Stimulated activated CD8-positive, alpha-beta memory T cell treated with anti-CD3 and anti-CD28 coated beads, Interleukin-15, amount 100 ng/mL, for 1 hour (primary cell): ENCODE measurements at places on chromosomes 2 and 18.

- DNase-seq = no peak
Measured at GRCh38 chr18:55576001-55576400, 12.0 kb downstream of the TCF4 start.

DNA sequence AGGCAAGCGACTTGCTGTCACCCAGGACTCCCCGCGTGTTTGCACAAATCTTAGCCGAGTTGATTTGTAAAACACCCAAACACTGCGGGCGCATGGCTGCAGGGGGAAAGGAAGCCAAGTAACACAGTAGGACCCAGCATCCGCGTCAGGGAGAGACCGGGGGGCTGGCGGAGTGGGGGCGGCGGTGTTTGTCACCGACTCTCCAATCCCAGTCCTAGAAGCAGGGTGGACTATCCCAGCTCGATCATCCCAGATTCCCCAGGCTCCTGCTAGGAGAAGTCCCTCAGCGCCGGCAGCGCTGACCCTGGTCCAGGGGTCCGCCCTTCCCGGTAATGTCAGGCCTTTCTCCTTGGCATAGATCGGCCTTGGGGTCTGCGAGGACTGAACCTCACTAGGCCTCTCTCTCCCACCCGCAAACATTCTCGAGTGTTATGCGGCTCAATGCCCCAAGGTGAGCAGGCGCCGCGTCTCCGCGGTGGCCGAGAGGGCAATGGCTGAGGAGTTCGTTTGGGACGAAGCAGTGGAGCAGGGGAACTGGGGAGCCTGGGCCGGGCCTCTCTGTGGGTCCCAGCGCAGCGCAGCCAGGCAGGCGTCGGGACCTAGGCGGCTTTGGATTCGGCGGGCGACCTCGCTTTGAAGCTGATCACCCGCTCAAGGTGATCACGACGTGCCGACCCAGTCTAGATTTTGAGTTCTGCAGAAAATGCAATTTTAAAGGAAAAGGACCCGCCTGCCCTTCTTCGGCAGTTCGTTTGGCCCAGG, 1.5 kb upstream of the GDF7 start:
- DNase-seq = no peak

DNA sequence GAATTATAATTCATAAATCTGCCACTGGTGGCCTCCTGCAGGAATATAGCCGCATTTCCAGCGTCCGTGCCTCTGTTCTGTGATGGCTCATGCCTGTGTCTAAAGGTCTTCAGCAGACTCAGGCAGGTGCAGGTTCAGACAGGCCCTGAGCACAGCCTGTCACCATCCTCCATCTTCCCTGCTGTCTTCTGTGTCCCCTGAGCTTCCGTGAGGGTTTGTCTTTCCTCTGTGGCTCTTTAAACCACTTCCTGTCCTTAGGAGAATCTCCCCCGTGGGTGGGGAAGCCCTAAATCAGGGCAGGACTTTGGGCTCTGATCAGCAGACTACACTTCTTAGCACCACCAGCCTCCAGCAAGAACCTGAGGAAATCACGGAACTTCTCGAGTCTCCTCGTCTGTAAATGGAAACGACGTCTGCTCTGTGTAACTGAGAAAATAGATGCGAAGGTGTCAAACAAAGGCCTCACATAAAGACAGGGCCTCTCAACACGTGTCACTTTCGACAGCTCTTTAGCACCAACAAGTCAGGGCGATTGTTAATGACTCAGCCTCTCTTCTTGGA, 24.1 kb upstream of the NFATC1 start:
- no peak for DNase-seq

GRCh38 chr2:70115646-70116442, 28.6 kb downstream of the PCBP1 start:
- DNase-seq = no peak

DNA sequence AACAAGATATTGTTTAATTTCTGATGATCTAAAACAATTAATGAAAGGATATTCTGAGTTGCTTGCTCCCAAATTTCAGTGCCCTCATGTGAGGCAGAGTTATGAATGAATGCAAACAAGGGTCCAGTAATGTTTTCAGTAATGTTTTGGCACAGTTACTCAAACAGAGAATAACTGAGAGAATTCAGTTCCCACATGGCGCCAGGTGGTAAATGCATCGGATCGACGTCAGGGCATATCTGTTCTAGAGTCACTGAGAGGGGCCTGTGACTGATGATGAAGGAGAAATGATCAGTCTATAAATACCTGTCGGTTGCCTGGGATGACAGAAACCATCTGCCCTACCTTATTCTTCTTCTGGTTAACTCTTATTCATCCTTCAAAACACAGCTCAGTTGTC, 81.4 kb downstream of the KCNS3 start:
- no peak for DNase-seq

DNA sequence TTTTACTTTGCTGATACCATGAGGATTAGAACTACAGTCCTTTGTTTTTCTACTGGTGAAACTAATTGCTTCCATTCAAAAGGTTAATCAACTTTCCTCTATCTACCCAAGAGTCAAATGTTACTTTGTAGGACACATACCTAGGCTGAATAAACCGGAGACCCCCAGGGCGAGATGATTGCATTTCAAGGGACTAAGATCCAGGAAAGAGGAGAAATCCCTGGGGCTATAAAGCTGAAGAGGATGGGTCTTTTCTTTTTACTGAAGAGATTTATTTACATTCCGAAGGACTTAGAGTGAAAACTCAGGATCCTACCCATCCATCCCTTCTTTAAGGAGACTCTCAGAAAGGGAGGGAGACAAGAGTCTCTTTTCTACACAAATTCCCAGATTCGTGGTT, 331.9 kb downstream of the CDH19 start:
- no peak for DNase-seq

DNA sequence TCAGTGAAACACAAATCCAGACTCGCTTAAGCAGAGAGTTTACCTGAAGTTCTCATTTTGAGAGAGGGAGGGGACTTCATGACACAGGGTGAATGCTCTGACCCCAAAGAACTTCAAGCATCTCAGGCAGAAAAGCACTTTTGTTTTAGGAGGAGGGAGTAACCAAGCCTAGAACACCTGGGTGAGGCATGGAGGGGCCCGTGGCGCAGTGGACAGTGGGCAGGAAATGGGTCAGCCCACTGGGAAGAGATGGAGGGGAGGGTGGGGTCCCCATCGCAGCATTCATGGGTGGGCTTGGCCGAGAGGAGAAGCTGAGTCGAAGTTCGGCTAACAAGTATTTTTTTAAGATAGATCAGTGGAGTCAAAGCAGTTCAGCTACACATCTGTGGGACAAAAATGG, 67.9 kb downstream of the SH3YL1 start:
- no peak for DNase-seq

GRCh38 chr2:39717067-39717466, 51.4 kb downstream of the TMEM178A start:
- no peak for DNase-seq

DNA sequence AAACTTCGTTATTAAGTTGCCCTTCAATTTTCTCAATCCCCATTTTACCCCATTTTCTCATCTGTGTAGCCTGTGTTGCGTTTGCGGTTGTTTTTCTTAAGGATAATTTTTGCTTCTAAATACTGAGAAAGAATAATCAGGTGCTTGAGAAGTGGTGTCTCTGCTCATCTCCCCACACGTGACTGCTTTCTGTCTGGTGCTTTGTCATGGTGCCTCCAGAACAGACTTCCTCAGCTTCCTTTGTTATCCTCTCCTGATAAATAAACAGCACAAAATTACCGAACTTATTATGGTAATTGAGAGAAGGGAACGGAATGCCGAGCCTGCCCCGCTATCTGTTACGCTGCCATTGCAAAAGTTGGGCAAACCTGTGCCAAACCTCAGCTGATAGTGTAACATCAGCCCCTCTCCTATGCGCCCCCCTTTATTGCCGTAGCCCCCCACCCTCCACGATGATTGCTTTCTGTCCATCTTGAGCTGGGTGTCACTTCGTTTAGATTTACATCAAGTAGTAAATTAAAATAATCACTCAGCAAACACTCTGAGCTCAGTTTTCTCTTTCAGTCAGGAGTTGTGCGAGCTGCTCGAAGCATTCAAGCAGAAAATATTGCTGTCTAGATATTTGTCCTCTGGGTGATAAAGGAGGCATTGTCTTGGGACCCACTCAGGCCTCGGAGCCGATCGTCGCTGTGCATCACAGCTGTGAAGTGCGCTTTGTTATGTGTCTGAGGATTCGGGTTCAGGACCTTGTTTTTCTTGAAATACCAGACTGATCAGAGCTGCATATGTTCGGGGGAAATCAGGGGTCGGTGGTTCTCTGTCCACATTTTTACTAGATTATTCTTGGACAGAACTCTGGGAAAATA, 1008.5 kb upstream of the FANCL start:
- no peak for DNase-seq

- DNase-seq = no peak
Measured at GRCh38 chr2:158042245-158042644, 59.4 kb upstream of the UPP2 start.

DNA sequence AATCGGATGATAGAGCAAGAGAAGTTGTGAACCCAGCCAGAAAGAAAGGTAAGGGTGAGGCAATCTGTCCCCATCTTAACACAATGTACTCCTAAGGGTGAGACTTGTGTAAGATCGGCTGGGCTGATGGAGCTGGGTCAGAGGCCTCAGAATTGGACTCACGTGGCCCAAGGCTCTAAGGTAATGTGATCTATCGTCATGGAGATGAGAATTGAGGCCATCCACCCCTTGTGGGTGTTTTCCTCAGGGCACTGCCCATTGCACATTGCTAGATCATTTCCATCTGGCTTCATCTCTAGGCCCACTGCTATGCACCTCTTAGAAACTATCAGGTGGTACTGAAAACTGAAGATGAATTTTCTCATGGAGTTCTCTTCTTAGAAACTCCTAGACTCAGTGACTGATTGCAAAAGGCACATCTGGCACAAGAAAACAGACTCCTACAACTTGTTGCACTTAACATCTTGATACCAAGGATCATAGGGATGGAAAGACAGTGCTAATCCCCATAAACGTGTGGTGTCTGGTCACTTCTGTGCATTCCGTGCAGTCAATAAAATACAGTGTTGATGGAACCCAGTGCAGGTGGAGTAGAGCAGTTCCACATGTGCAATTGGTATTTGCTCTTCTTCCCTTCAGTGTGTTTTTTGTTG, 228.9 kb upstream of the FOSL2 start:
- no peak for DNase-seq

DNA sequence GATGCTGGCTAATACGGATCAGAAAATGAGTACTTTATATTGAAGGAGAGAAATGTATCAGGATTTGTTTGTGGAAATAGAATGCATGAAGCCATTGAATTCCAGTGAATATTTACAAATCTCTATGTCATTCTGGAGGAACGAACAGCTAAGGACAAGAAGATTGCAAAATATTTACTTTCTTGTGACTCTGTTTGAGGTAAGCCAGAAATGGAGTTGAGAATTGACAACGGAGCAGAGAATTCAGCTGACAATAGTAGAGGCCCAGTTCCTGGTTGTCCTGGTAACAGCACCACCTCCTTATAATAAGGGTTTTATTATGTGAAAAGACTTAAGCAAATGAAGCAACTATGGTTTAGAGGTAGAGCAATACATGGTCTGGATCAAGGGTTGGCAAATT, 349.2 kb downstream of the ADCYAP1 start:
- DNase-seq = no peak

DNA sequence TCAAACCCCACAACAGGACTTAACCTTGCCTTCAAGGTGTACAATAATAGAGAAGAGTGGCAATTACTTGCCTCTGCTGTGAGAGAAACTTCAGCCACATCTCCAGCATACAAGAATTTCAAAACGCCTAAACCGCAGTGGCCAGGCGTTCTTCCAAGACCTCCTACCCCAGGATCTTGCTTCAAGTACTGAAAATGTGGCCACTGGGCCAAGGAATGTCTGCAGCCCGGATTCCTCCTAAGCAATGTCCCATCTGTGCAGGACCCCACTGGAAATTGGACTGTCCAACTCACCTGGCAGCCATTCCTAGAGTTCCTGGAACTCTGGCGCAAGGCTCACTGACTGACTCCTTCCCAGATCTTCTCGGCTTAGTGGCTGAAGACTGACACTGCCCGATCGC, 2.8 kb upstream of the CYB5A start:
- no peak for DNase-seq

DNA sequence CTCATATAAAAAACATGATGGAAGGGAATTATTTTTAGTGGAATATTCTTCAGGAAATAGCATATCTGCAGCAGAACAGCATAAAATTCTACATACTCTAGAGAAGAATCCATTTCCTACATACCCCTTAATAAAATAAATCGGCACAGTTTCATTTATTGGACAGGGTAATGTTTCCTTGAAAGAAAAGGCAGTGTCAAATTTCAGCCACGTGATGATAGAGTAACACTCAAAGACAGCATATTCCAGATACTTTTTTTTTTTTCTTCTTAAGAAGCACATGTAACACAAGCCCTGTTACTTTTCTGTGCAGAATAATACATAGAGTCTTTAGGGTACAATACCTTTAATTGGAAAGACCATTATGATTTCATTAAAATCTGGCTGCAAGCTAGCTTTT, 204.4 kb downstream of the SRBD1 start:
- DNase-seq = no peak

GRCh38 chr18:12768625-12769024, 65.8 kb downstream of the PSMG2 start:
- no peak for DNase-seq

- DNase-seq = no peak
Measured at GRCh38 chr2:48719480-48720177, 35.9 kb downstream of the LHCGR start.

GRCh38 chr2:197293252-197294007, 17.1 kb downstream of the ANKRD44 start:
- no peak for DNase-seq

- no peak for DNase-seq
Measured at GRCh38 chr2:239278941-239279365, 121.9 kb downstream of the HDAC4 start.

DNA sequence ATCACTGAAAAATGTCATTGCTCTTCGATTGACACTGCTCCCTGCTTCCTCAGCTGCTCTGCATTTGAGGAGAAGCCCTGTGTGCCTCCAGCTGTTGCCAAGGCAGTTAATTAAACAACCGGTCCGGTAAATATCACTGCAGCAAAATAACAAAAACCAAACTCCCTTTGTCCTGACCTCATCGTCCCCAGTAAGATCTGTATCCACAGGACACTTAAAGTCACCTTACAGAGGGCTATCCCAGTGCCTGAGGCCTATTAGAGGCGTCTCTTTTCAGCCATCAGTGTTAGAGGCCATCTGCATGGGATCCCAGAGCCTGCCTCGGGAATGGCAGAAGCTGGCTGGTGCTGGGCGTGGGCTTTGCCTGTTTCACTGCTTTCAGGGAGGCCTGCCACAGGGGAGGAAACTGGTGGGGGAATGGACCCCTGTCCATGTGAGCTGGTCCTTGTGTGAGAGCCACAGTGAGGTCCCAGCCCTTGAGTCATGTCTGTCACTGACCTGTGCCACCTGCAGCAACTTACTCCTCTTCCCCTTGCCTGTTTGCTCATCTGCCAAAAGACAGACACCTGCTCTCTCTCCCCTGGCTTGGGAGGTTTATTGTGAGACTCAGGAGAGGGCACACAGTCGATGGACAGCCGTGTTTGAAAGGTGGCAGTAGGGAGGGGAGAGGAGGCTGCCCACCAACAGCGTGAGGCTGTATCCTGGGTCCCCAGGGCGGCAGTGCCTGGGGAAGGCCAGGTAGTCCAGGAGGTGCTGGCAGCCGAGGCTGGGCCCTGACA, 117.7 kb upstream of the MCFD2 start:
- no peak for DNase-seq

- DNase-seq = no peak
Measured at GRCh38 chr2:190723397-190724090, 74.7 kb downstream of the NAB1 start.
